ENCODE measurements at places on chromosomes 5 and 9.

GRCh38 chr5:127849408-127849807 is 146.2 kb downstream of the CCDC192 start:
- no peak for DNase-seq

DNA sequence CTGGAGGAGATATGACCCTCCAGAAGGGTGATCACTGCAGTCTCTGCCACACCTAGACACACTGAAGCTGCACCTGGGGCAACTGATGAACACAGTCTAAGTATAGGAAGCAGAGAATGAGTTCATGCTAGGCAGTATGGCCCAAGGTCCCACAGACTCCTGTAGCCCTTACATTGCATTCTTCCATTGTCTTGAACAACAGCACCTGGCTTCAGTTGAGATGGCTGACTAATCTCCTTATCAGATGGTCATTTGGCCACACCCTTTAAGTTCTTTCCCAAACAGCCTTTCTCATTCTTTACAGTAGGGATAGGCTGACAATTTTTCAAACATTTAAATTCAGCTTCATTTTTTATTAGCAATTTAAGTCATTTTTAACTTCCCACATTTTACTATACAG is 23.1 kb downstream of the CENPK start:
- DNase-seq, result no peak

GRCh38 chr9:127032256-127032655 is 90.2 kb downstream of the ANGPTL2 start:
- DNase-seq, result no peak

- no peak for DNase-seq
Measured at GRCh38 chr5:34552686-34553085, 103.4 kb upstream of the RAI14 start.

- no peak for DNase-seq
Measured at GRCh38 chr5:149166128-149166527, 24.8 kb downstream of the ABLIM3 start.

DNA sequence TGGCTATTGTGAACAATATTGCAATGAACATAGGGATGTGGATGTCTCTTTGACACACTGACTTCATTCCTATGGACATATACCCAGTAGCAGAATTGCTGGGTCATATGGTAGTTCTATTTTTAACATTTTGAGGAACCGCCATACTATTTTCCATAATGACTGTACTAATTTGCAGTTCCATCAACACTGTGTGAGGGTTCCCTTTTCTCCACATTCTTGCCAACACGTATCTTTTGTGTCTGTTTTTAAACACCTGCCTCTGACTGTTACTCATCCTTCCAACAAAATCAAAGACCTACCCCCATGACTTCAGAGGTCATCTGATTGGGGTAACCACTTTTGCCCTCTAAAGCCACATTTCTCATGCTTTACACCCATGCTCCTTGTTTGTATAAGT is 133.5 kb downstream of the MED27 start:
- DNase-seq, result no peak

- no peak for DNase-seq
Measured at GRCh38 chr5:14790220-14790619, 81.4 kb downstream of the ANKH start.

DNA sequence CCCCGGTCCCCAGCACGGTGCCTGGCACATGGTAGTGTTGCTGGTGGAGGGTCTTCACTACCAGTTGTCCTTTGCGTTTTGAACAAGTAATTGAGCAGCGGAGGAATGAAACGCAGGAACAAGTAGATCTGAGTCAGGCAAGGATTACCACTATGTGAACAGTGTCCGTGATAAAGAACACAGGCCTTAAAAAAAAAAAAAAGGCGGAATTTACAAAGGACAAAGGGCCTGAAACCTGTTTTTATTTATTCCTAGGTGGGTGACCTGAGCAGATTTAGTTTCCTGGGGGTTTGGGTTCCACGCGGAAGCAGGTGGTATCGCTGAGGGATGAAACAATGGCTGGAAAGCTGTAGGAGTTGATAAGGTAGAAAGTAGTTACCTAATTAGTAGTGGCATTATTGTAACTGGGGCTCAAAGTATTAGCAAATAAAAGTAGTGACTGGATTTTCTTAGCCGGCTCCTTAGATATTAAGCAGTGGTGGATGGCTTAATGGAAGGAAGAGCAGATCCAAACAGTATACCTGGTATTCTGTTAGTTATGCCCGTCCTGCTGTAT is 1.1 kb downstream of the RUSC2 start:
- DNase-seq, result no peak

DNA sequence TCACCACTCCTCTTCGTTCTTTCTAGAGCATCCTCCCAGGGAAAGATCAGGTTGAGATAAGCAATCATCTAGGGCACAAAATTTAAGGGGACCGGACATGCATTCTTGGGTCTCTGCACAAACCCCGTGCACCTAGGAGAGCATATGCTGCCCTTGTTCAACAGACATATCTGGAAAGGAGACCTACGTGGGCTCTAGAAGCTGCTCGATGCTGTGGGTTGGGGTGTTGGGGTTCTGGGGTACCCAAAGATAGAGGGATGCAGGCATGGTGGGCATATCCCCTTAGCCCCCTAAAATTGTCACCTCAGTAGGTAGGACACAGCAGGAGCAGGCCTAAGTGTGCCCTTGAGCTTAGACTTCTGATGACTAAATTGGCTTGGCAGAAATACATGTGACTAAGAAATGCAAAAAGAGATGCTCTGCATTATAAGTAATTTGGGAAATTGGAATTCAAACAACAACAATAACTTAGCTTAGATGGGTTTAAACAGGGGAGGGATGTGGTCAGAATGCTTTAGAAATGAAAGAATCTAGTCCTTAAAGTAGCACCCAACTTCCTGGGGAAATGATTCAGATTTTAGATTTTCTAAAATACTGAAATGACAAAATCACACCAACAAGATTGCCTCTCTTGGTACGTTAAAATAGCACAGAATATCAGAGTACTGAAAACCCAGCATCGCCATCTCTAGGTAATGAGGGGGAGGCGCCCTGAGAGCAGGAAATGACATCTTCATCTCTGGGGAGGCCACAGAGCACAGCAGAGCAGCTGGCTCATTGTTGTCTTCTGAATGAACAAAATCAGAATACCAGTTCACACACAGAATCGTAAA is 172.3 kb downstream of the GNA14 start:
- peak; percentile 36 for DNase-seq

DNA sequence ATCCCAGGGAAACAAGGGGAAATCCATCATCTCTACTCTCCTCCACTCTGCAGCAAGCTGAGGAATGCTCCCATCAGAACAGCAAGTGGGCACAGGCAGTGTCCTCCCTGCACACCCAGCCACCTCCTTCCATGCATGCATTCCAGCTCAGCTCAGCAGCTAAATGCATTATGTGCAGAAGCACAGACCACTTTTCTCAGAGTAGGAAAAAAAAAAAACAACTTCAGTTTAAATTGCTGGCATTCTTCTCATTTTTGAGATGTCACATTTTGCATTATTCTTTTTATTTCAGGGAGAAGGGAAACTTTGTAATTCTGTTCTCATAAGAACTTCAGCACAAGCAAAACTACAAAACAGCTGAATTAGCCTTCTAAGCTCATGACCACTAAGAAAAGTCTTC is 312.2 kb downstream of the SEMA5A start:
- DNase-seq, result no peak

DNA sequence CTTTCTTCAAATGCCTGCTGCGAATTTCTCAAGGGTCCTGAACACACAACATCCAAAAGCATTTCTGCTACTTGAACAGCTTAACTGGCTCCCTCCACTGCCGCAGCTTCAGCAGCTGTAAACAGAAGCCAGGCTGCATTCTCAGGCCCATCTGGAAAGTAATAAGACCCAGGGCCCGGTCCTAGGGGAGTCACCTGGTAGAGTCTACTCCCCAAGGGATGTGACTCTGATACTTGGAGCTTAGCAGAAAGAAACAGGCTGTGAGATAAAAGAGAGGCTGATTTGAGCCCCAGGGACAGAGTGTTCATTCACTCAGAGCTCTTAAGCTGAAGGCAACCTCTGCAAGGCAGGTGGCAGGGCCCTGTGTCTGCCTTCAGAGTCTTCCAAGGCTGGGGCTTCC is 356.8 kb downstream of the SPOCK1 start:
- no peak for DNase-seq

- no peak for DNase-seq
Measured at GRCh38 chr9:131282688-131283422, 6.5 kb upstream of the FAM78A start.

- no peak for DNase-seq
Measured at GRCh38 chr9:69975681-69976080, 68.0 kb upstream of the MAMDC2 start.

DNA sequence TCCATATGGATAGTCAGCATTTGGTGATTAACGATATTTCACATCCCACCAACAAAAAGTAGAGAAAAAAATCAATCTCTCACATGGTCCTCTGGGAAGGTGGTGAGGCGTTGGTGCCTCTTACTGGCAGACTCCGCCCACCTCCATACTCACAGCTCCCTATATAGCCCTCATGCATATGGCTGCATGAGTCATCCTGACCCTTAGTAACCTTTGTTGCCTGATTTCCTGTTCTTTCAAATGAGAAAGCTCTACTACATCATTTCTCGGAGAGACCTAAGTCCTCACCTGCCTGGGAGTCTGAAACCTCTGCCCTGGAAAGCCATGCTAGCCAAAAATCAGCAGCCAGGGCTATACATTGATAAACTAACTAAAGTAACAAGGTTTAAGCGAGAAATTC is 33.3 kb upstream of the ABCA1 start:
- peak; percentile 66 for DNase-seq

DNA sequence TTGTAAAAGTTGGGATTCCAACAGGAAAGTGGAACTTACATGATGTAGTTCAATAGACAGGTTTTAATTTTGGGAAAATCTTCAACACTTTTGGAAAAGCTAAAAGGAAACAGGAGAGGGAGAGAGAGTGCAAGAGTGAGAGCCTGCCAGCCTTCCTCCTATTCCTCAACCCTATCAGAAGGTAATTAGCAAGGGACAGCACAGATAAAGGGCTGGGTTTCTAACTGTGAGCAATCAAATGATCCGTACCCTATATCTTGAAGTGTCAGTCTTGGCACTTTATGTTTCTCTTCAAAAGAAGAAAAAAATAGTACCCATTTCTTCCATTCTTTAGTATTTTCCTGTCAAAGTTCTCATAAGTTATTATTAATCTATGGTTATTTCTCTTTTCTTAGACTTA is 79.4 kb downstream of the FER start:
- DNase-seq, result no peak

GRCh38 chr9:84940294-84940693 is 270.8 kb downstream of the NTRK2 start:
- DNase-seq, result no peak

GRCh38 chr9:4417578-4418325 is 72.5 kb upstream of the SLC1A1 start:
- no peak for DNase-seq

GRCh38 chr9:130140706-130141105 is 31.5 kb upstream of the NCS1 start:
- DNase-seq, result no peak

DNA sequence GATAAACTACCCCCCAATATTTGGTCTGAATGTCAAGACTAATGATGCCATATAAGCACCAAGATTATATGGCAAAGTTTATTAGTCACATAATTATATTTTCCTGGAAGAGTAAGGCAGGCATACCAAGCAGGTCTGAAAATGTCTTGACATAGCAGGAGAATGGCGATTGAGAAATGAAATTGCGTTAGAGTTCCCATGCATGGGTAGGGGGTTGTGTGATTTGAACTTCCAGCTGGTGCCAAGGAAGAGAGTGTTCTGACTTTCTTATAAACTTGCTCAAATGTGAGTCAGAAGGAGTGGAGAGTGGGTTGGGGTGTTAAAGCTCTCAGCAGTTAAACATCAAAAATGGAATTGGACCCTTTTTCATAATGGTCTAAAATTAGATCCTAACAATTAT is 1200.6 kb upstream of the ACO1 start:
- DNase-seq, result no peak

DNA sequence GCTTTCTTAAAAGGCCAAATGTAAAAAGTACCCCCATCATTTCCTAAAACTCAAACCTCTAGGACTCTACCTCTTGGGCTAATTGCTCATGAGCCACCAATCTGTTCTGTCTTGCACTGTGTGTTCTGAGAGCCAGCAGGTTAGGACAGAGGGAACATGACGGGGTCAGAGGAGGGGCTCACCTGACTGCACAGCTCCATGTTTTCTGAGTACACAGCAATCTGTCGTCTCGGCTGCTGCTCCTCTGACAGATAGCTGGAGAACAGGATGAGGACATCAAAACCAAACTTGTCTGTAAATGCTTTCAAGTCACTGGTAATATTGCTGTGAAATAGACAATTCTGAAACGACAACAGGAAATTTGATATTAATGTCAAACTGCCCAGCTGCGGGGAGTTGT is 50.9 kb upstream of the PCA3 start:
- DNase-seq, result no peak

Data from CD4-positive, alpha-beta T cell treated with Interleukin-2 at 100 ng/mL for 4 hours (primary cell).